ENCODE measurements at places on chromosomes 2 and 18.

GRCh38 chr18:78895207-78896001 lies 84.2 kb upstream of the SALL3 start:
- DNase-seq: no peak

GRCh38 chr18:55296778-55297177 lies 291.2 kb downstream of the TCF4 start:
- no peak for DNase-seq

- DNase-seq: no peak
These were observed 189.7 kb upstream of the CDH2 start for GRCh38 chr18:28366676-28367075.

DNA sequence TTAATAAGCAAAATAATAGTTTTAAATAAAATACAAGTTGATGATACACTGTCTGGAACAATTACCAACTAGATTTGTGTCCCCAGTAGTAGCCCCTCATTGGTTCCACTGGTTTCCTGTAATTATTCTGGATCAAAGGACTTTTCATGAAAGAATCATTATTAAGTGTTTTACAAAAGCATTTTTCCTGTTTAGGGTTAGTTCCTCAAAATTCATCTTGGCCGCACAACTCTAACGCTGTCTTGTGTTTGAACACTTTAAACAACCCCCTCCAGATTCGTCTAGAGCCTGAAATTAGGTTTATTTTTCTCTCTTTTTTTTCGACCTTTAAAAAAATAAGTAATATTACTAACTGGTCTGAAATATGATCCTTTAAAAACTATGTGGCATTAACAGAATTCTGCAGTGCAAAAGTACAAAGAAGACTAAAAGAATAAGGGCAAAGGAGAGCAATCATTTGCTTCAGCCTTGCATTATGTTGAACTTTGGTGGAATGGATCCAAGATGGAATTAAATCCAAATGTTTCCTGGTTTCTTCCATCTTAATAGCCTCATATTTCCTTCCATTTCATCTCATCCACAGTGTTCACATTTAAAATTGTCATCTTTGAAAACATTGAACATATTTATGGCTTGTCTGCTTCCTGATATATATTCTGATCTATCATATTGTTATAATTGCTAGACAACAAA lies 678.4 kb downstream of the IRS1 start:
- DNase-seq: peak; percentile 85

DNA sequence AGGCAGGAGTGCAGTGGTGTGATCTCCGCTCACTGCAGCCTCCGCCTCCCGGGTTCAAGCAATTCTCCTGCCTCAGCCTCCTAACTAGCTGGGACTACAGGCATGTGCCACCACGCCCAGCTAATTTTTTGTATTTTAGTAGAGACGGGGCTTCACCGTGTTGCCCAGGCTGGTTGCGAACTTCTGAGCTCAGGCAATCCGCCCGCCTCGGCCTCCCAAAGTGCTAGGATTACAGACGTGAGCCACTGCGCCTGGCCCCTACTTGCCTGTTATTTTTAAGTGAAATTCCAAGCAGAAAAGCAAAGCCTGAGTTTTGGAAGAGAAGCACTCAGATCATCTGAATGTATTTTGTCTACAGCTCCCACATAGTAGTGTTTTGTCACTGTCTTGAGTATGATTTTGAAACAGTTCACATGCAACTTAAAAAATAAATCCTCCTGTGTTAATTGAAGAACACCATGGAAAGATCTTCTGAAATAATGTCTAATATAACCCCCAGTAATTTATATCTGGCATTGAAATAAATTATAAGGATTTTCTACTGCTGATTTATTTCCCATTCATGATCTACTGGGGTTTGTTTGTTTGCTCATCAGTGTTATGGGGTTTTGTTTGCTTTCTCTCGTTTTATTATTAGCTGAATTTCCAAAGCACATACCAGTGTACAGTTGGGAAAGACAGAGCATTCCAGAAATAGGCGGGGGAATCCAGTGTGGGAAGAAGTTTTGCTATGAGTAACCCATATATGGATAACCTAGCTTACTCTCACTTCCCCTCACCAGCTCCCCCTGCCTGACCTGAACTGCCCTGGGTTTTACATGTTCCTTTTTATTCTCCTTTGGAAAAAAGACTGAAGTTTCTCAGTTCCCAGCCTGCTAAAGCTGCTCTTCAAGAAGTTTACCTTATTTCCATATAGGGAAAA lies 80.1 kb upstream of the MAP3K20 start:
- DNase-seq: no peak

- DNase-seq: peak; percentile 17
These were observed 85.1 kb downstream of the UGP2 start for GRCh38 chr2:63926815-63927214.

GRCh38 chr2:127618551-127619202 lies 27.3 kb upstream of the GPR17 start:
- DNase-seq: no peak

GRCh38 chr18:32930695-32931301 lies 158.0 kb upstream of the KLHL14 start:
- DNase-seq: peak; percentile 71

DNA sequence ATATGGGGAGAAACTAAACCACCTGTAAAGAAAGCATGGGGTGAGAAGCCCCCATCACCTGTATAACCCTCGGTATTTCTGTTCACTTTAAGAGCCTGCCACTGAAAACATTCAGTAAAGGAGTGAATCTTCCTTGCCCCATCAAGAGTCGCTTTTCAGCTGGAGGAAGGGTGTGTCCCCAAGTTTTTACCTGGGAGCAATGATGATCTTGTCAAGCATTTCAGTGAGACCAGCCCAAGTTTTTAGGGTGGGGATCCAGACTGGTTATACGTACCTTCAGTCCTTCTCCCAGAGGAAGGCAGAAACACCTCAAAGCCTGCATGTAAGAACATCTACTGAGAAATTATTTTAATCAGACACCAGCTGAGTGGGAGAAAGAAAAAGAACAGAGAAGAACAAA lies at the start of gene DSG1:
Gene DSG1 (plus strand): TSS at position 301 of the 400 bp plus-strand sequence. CDS start 141 bp downstream, outside the sequence.
- no peak for DNase-seq

- peak; percentile 83 for DNase-seq
These were observed at the start of gene SLC19A3 for GRCh38 chr2:227717687-227718567. Gene SLC19A3, minus strand, starts transcription at chr2:227718028. Its CDS starts 15,710 bp downstream, at chr2:227702318.

DNA sequence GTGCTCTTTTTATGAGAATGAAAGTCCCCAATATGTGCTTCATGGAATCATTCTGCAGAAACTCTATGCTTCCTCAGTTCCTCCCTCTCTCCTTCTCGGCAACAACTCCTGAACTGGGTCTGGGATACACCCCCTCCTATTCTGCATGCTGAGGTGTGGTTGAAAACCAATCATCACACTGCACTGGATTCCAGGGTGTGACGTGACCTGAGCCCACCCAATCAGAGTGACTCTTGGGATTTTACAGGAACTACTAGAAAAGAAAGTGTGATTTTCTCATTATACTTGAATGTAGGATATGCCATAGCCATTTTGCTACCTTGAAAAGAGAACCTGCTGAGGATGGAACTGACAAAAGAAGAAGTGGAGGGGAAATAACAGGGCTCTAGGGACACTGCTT lies 36.3 kb downstream of the ACVR1 start:
- DNase-seq: no peak

- no peak for DNase-seq
These were observed 36.1 kb downstream of the ADCY3 start for GRCh38 chr2:24883946-24884345.

GRCh38 chr2:119049968-119050704 lies 108.1 kb downstream of the MARCO start:
- peak; percentile 48 for DNase-seq

GRCh38 chr2:233053928-233054784 lies 6.0 kb upstream of the INPP5D start:
- DNase-seq: peak; percentile 68

GRCh38 chr2:203730076-203730729 lies 23.8 kb downstream of the CD28 start:
- no peak for DNase-seq

DNA sequence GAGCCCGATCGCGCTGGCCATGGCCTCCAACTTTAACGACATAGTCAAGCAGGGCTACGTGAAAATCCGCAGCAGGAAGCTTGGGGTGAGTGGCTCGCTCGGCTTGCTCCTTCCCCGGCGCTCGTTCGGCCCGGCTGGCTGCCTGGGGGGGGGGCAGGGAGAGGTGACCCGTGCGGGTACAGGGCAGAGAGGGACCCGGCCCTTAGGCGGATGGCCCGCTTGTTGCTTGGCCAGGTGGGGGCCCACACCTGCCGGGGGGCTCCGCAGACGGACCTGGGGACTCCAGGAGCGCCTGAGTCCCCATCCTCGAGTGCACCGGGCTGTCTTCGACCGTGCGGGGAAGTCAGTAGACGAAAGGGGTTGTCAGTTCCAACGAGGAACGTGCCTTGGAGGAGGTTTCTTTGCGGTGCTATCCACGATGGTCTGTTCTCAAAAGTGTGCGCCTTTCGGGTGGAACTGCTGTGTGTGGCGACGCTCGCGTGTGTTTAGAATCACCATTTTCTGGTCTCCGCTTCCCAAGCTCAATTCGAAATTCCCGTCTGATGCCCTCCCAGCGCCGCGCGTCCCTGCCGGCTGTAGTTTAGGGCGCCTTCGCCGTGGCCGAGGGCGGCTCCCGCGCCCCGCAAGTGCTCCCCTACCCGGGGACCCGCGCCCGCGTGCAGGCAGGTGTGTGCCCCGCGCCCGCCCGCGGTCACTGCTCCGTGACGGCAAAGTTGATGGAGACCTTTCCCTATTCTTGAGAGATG lies 711 bp downstream of the DOK6 start:
- peak; percentile 50 for DNase-seq

DNA sequence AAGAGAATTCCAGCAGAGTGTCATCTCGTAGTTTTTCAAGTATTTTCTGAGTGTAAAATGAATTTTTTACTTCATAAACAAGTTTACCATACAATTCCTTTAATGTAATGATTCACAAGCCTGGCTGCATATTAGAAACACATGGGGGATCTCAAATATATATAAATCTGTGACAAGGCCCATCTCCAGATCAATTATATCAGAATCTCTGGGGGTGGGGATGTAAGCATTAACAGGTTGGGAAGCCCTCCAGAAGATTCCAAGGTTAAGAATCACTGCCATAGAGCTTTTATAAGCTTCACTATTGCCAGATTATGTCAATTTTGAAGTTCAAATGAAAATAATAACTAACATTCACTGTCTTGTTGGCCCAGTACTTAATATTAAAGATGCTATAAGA lies 111.2 kb downstream of the BAZ2B start:
- no peak for DNase-seq

DNA sequence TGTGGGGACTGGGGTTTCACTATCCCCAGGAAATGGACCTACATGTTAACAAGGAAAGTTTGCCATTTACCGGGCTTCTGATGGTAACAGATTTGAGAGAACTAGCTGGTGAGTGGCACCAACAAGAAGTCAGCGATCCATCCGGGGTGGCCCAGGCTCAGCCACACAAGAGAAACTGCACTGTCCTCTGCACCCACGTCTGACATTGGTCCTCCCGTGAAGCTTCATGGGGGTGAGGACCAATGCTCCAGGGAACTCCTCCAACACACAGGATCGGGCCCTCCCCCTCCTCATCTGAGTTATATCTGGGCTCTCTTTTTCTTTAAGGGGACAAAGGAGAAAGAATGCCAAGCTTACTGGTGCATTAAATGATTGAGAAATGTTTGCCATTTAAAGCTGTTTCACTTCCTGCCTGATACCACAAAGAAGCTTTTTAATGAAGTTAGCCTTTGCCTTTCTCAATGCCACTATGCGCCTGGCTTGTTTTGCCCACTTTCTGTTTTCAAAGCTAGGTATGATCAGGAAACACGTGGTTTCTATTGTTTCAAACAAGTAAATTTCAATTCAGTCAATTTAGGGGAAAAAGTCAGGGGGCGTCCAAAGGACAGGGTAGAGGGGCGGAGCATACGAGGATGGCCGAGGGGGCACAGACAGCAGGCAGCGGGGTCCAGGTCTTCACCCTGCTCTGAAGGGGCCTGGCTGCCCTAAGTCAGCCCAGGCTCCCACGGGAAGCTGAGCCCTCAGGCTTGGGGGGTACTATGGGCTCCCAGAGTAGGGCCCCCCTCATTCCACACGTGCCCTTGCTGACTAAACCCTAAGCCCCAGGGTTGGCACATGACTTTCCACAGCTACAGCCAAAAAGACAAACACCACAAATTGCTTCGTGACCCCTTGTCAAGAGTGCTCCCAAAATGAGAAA lies 204.0 kb upstream of the ID2 start:
- DNase-seq: peak; percentile 43

- no peak for DNase-seq
These were observed 6.2 kb downstream of the COPS9 start for GRCh38 chr2:240129731-240130392.

GRCh38 chr18:3015851-3016250 lies 2.9 kb upstream of the LPIN2 start:
- DNase-seq: no peak

DNA sequence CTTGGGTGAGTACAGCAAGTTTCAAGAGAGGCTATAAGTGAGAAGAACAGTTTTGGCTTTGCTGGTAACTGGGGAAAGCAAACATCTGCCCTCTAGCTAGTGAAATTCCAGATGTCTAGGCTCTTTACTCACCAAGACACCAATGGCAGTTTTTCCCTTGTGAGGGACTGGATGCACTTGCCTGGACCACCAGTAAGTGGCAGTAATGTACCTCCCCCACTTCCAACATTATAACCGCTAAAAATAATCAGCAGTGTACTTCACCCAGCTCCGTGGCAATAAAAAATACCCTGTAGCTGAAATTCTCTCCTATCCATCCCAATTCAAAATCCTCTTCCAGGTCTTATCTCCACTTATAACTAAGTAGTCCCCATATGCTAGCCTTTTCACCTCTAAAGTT lies 383.9 kb downstream of the ARHGAP15 start:
- peak; percentile 75 for DNase-seq

GRCh38 chr2:224513991-224514390 lies 71.2 kb downstream of the CUL3 start:
- no peak for DNase-seq

DNA sequence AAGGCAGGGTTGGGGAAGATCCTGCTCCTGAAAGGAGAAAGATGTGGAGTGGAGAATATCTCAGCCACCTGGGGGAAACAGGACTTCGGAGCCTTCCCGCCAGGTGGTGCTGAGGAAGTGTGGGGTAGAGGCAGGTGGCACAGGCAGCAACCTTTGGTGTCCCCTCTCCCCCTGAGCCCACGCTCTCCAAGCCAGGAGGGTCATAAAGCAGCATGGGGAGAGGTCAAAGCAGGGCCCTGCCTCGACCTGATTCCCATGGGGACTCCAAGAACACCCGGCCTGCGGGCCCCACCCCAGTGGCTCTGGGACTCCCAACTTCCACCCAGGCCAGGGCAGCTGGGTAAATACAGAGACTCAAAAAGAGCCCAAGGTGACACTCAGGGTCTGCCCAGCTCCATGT lies 54.3 kb upstream of the SLC66A3 start:
- no peak for DNase-seq

GRCh38 chr2:22520369-22521288 lies 864.4 kb upstream of the KLHL29 start:
- no peak for DNase-seq

- DNase-seq: no peak
These were observed 36.5 kb upstream of the GLS start for GRCh38 chr2:190843890-190844699.

DNA sequence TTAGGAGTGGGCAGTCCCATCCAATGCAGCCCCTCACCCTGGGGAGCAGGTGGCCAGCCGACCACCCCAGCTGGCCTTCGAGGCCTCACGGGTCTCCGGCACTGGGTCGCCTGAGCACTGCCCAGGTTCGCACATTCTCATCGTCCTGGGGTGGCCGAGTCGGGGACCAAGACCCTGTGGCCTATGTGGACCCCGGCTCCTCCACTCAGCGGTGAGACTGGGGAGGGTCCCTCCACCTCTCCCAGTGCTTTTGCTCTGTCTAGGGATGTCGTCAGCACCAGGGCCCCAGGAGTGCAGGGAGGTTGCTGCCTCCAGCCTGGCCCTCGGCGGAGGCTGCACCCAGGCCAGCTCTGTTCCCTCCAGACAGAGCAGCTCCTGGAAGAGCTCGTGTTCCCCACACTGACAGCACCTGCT lies 89.6 kb downstream of the TPO start:
- no peak for DNase-seq

GRCh38 chr2:160411955-160412354 lies 81.7 kb downstream of the RBMS1 start:
- DNase-seq: no peak

All from A673 (cell line).